ENCODE measurements at places on chromosomes 5 and 9.

DNA sequence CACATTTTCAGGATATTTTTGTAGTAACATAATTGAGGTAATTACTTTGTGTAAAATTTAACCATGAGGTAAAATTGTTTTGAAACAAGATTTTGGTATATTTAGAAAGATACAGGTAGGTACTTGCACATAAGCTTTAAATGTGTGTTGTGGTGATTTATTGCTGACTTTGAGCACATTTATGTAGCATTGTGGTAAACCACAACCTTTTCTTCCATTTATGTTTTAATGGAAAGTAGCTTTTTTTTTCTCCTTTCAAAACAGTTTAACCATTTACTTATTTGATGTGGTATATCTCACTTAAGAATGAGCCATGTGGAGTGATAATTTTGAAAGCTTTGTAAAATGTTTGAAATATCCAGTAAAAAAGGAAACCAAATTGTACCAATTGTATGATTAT, 35.6 kb downstream of the FCHO2 start:
- DNase-seq = no peak

DNA sequence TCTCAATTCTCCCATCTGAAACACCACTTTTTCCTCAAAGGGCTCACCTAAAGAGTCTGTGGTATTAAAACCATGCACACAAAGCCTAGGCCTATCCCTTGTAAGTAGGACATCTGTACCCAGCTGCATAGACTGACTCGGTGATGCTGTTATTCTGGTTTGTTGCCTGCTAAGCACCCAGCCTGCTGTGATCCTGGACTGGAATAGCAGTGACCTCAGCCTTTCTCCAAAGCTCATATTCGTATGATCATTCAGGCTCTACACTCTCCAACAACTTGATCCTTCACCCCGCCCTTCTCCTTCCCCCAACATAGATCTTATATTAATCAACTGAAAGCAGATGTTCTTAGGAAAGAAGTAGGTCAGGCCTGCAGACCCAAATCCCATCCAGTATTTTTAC, 81.4 kb upstream of the WWC1 start:
- DNase-seq = no peak

DNA sequence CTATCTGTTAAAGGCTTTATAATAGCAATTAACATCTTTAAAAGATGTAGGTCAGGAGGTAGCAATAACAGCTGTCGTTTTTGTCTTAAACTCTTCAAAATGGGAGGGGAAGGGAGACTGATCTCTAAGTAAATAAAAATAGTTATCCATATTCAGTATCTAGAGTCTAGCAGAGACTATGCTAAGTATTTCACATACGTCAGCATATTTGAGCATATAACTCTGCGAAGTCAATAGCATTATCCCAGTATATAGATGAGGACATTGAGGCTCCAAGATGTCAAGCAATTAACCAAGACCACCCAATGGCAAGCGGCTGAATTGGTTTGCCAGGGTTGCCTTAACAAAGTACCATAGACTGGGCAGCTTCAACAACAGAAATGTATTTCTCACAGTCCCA, 316.8 kb downstream of the MLLT3 start:
- DNase-seq = no peak

DNA sequence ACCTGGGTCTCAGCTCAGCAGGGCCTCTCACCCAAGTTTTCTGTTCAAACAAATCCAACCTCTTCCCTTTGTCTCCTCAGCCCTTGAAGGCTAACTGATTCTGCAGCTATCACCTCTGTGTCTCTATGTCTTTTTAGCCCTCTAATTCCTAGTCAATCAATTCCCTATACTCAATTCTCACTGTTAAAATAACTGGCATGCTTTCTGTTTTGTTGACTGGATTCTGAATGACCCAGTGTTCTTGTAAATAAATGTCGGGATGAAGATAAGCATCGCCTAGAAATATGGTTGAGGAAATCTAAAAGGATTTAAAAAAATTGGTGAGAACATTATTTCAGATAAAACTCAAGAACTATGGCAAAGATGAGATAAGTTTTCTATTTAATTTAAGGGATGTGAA, 210.2 kb downstream of the ICE1 start:
- DNase-seq = no peak

DNA sequence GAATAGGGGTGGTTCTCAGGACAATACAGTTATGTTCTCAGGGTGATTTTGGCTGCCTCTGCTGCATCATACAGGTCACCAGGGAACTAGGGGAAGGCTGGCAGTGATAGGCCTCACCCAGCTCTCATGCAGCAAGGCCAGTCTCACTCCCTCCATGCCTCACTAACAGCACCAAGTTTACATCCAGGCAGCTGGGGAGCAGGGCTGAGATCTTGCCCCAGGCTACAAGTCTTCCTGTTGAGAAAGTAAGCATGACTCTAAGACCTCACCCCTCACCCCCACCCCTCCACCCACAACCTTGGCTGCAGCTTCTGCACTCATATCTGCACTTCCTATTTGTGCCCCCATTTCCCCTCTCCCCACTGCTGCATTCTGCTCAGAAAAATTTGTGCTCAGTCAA, 481.2 kb downstream of the ACTL7B start:
- no peak for DNase-seq

GRCh38 chr9:35464141-35465025, 25.5 kb upstream of the RUSC2 start:
- no peak for DNase-seq

- no peak for DNase-seq
Observed at GRCh38 chr9:2591967-2592366, 29.6 kb upstream of the VLDLR start.

DNA sequence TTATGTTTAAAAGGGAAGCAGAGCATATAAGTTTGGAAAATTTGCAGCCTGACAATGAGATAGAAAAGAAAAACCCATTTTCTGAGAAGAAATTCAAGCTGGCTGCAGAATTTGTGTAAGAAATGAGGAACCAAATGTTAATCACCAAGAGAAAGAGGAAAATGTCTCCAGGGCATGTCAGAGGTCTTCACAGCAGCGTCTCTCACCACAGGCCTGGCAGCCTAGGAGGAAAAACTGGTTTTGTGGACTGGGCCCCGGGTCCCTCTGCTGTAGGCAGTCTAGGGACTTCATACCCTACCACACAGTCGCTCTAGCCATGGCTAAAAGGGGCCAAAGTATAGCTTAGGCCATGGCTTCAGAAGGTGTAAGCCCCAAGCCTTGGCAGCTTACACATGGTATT, 32.1 kb upstream of the HSD17B4 start:
- DNase-seq = no peak

DNA sequence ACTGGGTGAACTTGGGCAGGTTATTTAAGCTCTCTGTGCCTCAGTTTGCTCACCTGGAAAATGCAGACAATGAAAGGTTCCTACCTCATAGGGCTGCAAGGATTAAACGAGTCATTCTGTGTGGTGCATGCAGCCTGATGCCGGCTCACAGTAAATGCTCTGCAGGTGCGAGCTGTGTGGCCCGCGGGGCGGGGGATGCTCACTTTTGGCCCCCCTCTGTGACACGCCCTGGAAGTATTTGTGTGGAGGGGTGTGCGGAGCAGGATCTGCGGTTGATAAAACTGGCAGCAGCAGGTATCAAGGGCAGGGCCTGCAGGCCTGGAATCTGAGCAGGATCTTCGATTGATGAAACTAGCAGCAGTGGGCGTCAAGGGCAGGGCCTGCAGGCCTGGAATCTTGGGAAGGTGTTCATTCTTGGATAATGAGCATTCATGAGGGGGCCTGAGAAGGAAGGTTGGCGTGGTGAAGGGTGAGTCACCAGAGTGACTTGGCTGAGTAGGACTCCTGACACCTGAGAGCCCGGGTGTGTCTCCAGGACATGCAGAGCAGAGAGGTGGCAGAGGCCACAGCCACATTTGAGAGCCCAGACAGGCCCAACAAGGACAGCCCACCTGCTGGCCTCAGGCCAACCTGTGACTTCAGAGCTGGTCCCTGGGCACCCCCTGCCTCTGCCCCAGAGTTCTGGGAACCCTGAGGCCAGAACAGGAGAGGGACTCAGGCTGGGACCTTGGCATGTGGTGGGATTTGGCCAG, 11.9 kb downstream of the UNC5A start:
- DNase-seq = no peak

GRCh38 chr5:168749391-168750100, 170.4 kb upstream of the PANK3 start:
- no peak for DNase-seq

- DNase-seq = no peak
Observed at GRCh38 chr5:80590766-80591165, 20.7 kb upstream of the ANKRD34B start.

DNA sequence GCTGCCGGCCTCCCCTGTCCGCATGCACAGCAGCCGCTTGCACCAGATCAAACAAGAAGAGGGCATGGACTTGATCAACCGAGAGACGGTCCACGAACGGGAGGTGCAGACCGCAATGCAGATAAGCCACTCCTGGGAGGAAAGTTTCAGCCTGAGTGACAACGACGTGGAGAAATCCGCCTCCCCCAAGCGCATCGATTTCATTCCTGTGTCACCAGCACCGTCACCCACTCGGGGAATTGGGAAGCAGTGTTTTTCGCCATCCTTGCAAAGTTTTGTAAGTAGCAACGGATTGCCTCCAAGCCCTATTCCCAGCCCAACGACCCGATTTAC, 75.3 kb downstream of the PIP5K1B start:
- no peak for DNase-seq

DNA sequence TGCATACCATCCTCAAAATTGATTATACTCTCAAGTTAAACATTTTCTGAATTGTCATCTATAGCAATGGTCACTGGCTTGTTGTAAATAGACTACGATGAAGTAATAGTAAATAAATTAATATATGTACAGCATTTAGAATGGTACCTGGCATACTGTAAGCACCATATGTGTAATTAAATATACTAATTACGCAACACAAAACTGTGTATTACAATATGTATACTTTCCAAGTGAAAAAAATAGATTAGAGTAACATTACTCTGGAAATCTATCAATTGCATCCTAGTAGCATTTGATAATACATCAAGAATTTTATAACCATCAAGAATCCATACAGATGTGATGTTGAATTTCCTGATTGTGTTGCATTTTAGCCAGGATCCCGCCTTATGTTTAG, 17.2 kb upstream of the ROR2 start:
- no peak for DNase-seq
